NCI-H187 treated with DMSO at 0.1 percent for 48 hours (cell line): ENCODE measurements at places on chromosomes 11 and 22.

DNA sequence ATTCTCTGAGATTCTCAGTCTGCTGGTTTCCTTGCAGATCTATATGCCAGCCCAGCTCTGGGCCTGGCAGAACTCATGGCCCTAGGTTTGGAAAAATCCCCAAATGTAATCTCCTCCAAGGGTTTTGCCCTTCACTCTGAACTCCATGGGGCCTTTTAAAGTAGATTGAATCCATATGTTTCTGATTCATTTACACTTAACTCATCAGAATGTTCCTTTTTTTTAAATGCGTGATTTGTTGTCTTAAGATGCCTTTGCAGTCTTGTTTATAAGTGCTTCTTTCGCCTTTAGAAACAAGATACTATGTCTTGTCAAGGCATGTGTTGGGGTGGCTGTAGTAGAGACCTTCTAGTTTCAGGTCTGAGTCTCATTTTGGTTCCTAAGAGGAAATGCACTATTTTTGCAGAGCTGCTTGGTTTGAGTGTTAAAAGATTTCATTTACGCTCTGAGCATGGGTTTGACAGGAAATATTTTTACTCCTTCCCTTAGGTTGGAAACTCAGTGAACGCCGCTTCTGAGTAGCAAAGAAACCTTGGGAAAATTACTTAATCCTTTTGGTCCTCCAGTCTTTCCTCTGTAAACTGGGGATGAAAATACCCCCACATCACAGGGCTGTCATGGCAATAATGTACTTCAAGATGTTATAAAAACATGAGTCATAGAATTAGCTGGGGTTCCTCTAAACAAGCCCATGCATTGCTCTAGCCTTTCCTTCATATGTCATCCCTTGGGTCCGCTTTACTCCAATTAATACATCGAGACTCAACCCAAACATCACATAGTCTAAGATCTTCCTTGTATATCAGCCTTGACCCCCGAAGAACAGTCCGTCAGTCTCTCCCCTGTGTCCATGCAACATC lies 83.5 kb downstream of the SNX19 start:
- DNase-seq = no peak

- DNase-seq = no peak
Observed at GRCh38 chr22:20488946-20489345, 6.6 kb downstream of the KLHL22 start.

GRCh38 chr11:59542142-59542810 lies 30.9 kb downstream of the OR4D9 start:
- DNase-seq = no peak

GRCh38 chr11:59403546-59403945 lies 22.7 kb downstream of the OR5A2 start:
- DNase-seq = no peak

DNA sequence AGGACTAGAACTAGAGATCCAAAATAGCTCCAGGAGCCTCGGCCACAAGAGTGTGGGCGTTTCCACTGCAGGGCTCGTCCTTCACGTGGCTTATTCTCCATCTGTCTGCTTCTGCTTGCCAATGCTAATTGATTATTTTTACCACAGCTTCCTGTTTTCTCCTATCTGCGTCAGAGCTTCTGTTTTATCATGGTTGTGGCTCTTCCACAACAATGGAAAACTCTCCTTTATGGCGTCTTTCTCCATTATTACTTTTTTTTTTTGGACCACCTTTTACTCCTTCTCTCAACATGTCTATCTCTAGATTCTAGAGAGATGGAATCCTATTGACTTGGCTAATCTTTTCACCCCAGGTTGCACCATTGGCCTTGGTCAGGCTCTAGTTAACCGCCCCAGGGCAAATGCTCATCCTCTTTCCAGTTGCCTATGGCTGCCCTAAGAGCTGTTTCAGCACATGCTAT lies 25.9 kb downstream of the CAT start:
- DNase-seq = no peak
